Activated CD4-positive, alpha-beta T cell treated with anti-CD3 and anti-CD28 coated beads, Interleukin-2, amount 10 ng/mL, durations not matched to agents 7 days and 5 days (primary cell): ENCODE measurements at places on chromosomes 3 and 15. TPM values are rescaled to one million over a fixed set of nuclear protein-coding genes. Genes with fewer than 3 reads are reported as not detected.

- DNase-seq, result no peak
Measured at GRCh38 chr3:184590795-184591194, 29.2 kb downstream of the EPHB3 start.

GRCh38 chr3:18529631-18530030 is 104.5 kb upstream of the SATB1 start:
- DNase-seq, result no peak

- no peak for DNase-seq
Measured at GRCh38 chr3:73041537-73041936, 19.9 kb upstream of the EBLN2 start.

DNA sequence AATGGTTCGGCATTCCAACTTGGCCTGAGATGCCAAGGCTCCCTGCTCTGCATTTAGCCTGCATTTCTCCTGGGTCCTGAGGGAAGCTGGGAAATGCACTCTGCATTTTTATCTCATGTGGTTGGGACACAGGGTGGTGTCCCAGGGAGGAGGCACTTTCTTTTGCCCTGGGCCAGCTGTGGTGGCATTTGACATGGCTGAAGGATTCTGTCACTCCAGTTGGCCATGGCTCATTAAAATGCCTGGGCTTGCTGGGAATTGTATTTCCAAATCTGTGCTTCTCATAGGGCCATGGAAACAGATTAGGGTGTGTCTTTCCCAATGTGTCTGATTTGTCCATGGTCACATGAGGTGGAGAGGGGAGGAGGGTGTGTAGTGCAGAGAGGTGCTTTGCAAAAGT is 128.3 kb upstream of the RGMA start:
- no peak for DNase-seq

GRCh38 chr3:127221037-127221436 is 28.1 kb downstream of the PRR23E start:
- no peak for DNase-seq

DNA sequence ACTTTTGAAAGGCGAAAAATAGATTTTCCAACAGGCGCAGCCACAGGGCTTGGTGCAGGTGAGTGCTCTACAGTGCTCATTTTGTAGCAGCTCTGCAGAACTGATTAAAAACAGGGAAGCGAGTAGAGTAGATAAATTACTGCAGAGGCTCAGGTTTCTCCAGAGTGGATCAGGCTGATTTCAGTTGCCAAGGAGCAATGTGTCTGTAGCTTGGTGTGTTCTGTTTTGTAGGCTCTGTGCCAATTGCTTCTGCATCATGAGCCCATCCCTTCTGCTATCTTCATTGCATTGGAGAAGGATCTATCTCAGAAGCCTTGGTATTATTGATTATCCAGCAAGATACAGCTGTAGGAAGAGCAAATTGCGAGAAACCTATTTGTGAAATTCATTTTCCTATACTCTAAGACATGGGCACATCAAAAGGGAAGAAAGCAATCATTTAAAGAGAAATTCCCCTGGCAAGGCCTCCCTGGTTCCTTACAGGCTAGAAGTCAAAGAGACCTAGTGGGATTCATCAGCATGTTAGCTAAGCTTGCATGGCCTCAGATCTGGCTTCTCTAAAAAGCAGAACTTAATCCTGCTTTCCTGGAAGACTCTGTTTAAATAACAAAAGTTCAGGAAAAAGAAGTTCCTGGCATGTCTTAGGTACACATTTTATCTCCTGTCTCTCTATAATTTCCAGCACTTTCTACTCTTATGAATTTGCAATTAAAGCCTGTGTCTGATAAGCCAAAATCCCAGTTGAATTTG is 432.4 kb upstream of the ATP10A start:
- DNase-seq, result no peak

- no peak for DNase-seq
Measured at GRCh38 chr3:120841264-120841663, 66.7 kb upstream of the STXBP5L start.

GRCh38 chr15:57321485-57321884 is 54.8 kb upstream of the CGNL1 start:
- no peak for DNase-seq

DNA sequence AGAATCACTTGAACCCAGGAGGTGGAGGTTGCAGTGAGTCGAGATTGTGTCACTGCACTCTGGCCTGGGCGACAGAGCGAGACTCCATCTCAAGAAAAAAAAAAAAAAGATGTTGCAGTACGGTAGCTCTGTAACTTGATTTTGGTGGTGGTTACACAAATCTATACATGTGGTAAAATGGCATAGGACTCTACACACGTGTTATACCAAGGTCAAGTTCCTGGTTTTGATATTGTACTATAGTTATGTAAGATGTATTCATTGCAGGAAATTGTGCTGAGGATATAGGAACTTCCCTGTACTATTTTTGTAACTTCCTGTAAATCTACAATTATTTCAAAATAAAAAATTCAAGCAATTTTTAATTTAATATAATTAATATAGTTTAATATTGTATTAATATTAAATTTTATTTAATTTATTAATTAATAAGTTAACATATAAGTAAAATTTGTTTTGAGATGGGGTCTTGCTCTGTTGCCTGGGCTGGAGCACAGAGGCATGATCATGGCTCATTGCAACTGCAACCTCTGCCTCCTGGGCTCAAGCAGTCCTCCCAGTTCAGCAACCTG is 9.9 kb downstream of the MYD88 start:
- DNase-seq, result no peak

EIF4A2 gene
- total RNA-seq, result 351 TPM

UROC1 gene
- not detected for total RNA-seq

SLC28A2 gene
- total RNA-seq, result not detected

ZBTB47 gene
- 0.21 TPM for total RNA-seq

UBR1 gene
- total RNA-seq, result 31.8 TPM
